ENCODE measurements at places on chromosomes 7 and 10.
A peak's percentile ranks its signal among the peaks of the same experiment; 100 is the strongest.

- DNase-seq, result no peak
Observed at GRCh38 chr7:39300276-39300675, 265.9 kb upstream of the YAE1 start.

DNA sequence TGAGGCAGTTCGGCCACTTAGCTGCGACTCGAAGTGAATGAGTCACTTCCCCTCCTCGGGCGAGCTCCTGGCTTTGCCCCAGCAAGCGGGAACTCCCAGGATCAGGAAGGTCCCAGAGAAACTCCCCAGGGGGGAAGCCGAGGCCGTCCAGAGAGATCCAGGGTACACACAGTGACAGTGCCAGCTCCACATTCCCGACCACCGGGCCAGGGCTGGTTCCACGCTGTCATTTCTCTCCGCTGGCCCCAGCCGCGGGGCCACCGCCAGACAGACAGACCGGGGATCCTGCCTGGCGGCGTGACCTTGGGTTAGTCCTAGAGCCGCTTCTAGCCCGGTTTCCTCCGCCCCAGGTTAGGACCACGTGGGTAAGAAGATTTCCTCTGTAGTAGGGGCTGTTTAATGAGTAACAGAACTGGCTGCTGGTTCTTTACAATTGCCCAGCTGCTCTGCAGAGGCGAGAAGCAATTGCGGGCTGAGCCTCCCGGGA lies 463 bp upstream of the UPP1 start:
- peak; percentile 75 for DNase-seq

DNA sequence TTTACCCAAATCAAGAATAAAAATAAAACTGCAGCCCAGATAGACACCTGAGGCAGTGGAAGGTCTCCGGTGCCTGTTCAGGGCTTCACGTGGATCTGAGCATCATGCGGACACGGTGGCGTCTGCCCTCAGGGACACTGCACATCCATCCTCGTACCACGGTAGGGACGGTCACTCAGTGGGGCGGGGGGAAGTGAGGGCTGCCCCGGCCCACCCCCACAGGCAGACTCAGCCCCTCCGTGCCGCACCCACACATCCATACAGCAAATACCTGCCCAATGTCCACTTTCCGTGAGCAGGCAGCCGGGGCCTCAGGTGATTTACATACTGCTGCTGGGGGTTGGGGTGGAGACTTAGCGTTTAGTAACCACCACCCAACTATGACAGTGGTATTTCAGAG lies 207.8 kb downstream of the DIP2C start:
- DNase-seq, result no peak

DNA sequence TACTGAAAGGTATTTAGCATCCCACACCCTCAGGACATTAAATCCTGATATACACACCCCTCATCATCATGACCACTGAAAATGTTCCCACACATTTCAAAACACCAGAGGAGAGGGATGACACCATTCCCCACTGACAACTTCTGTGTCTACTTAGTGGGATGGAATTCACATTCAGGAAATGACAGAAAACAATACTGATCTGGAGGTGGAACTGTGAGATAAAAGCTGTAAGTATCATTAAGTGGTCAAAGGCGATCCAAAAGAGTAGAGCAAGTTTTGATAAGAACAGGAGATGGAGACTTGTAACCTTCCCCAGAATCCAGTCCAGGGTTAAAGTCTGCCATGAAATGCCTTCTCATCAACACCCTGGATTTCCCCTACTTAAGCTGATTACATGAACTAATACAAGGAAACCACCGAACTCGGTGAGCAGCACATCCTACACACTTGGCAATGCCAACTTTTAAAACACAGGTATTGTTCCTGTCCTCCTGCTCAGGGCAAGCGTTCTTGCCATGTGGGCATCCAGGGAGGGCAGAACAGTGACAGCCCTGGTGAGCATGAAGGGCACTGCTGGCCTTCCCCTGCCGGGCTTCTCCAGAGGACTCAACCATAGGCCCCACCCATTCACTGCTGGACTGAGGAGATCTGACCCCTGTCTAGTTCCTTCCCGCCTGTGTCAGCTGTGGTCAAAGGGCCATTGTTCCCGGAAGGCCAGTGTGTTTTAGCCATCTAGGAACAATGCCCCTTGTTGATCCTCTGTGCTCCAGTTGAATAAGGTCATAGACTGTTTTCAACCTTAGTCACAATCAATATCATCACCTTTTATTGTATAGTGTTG lies 85.0 kb downstream of the SGMS1 start:
- DNase-seq, result no peak

- DNase-seq, result no peak
Observed at GRCh38 chr10:46545861-46546590, 10.4 kb downstream of the GPRIN2 start.

- DNase-seq, result no peak
Observed at GRCh38 chr7:155769701-155770100, 42.6 kb downstream of the SHH start.

DNA sequence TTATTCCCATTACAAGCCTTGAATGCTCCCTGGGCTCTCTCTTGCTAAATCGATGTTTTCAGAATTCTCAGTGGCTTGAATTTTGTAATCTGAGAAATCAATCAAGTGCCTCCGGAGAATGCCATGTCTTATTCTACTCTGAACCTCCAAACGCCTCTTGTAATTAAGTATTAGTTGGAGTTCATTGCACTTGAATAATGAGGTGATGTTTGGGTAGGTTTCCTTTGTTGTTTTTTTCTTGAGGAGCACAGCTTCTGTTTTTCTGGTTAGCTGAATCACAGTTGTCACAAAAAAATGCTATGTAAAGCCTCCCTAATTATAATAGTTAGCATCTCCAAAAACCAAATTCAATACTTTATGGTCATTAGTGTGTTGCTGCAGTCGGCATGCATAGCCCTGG lies 100.3 kb downstream of the PLPP4 start:
- DNase-seq, result no peak

GRCh38 chr7:26439521-26440232 lies 148.0 kb downstream of the SNX10 start:
- DNase-seq, result no peak

DNA sequence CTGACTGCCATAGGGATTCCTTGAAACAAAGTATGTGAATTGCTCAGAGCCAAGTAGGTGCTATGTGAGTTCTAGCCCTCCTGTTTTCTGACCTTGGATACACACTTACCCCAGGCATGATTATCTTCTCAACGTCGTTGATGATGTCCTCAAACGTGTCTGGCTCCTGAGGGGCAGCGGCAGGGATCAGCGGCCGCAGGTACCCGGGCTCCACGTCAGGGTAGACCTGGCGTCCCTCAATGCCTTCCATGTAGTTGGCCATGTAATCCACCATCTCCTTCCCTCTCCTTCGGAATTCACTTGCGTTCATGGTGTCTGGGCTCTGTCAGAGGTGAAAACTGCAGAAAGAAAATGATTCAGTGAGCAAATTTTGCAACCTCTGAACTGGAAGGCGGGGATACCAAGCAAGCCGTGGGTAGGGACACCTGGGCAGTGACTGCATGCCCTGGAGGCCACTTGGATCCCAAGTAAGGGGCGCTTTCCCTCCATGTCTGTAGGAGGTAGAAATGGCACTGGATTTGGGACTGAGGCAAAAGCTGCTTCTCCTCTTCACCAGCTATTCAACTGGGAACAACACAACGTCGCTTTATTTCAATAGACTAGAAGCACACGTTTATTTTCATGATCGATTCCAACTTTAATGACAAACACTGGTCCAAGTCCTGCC lies 21.3 kb downstream of the DDC start:
- no peak for DNase-seq

DNA sequence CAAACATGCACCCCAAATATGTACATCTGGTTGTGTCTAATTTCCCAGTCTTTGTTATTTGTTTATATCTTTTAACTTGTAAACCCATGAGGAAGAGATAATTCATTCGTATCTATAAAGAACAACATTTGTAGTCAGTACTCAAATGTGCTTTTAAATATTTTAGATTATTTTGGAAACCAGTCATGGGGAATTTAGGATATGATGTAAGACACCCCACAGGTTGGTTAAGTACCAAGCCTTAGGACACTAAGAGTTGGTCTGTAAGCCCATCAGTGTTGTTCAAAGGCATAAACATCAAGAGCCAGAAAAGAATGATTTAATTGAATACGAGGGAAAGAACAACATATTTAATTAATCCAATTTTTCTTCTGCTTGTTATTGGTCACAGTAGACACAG lies 421.1 kb upstream of the SEMA3C start:
- DNase-seq, result no peak

GRCh38 chr7:1264345-1265280 lies 31.9 kb downstream of the UNCX start:
- no peak for DNase-seq

DNA sequence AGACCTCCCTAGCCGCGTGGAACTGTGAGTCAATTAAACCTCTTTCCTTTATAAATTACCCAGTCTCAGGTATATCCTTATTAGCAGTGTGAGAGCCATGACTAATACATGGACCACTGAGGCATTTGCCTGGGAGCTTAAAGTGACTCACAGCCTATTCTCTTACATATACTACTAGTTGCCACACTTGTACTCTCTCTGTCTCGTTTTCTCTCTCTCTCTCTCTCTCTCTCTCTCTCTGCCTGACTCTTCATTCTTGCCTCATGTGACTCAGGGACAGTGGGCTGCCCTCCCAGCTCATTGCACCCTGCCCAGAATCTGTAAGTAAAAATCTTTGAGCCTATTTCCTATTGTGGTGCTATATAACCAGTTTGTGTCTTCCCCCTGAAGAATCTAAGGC lies 238.5 kb upstream of the MAGI2 start:
- no peak for DNase-seq
